ENCODE measurements at places on chromosomes 1 and 21.
A peak's percentile ranks its signal among the peaks of the same experiment; 100 is the strongest.

DNA sequence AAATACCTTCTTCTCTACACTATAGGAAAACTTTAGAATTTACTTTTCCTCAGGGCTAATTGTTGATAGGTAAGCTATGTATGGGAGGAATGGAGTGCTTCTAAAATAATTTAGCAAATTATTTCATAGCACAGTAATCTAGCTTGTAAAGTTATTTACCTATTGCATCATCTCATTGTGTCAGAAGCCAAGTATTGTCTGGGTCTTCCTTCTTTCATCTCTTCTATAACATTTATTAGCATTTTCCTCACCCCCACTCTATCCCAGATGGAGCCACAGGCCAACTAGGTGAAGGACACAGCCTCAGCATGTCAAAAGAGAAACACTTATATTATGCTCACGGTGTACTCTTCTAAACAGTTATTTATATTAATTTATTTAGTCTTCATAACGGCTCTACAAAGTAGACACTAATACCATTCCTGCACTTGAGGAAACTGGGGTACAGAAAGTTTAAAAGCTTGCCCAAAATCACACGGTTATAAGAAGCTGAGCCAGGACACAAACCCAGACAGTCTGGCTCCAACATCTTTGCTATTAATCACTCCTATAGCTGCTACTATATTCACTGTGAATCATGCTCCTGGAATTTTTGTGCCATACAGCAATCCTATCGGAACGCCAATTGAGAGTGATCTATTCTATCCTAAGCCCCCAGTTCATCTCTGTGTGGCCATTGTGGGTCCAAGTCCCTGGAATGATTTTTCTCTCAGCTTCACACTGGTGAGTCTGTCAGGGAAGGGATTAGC lies 43.1 kb downstream of the OR10J5 start:
- no peak for DNase-seq

DNA sequence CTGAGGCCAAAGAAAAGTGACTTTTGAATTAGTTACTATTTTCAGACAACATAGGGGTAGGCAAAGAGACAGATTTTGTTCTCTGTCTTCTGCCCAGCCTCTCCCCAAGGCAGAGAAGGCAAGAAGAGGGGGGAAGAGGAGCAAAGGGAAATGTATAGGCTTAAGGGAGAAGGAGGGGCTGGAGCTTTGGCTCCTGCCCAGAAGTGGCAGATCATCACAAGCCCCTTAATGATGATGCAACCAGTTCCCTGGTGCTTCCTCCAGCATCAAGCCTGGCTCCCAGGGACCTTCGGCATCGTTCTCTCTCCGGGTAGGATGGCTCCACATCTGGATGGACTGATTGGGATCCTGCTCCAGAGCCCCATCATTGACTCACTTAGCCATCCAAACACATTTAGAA lies 112.8 kb downstream of the KCND3 start:
- DNase-seq: no peak

DNA sequence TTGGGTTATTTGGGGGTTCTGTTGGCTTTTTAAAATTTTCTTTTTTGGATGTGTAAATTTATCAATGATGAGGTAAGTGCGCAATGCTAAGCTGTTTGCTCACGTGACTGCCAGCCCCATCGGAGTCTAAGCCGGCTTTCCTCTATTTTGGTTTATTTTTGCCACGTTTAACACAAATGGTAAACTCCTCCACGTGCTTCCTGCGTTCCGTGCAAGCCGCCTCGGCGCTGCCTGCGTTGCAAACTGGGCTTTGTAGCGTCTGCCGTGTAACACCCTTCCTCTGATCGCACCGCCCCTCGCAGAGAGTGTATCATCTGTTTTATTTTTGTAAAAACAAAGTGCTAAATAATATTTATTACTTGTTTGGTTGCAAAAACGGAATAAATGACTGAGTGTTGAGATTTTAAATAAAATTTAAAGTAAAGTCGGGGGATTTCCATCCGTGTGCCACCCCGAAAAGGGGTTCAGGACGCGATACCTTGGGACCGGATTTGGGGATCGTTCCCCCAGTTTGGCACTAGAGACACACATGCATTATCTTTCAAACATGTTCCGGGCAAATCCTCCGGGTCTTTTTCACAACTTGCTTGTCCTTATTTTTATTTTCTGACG lies 3.1 kb downstream of the OLIG2 start:
- DNase-seq: no peak

GRCh38 chr21:42455196-42455595 lies 40.8 kb downstream of the RSPH1 start:
- no peak for DNase-seq

DNA sequence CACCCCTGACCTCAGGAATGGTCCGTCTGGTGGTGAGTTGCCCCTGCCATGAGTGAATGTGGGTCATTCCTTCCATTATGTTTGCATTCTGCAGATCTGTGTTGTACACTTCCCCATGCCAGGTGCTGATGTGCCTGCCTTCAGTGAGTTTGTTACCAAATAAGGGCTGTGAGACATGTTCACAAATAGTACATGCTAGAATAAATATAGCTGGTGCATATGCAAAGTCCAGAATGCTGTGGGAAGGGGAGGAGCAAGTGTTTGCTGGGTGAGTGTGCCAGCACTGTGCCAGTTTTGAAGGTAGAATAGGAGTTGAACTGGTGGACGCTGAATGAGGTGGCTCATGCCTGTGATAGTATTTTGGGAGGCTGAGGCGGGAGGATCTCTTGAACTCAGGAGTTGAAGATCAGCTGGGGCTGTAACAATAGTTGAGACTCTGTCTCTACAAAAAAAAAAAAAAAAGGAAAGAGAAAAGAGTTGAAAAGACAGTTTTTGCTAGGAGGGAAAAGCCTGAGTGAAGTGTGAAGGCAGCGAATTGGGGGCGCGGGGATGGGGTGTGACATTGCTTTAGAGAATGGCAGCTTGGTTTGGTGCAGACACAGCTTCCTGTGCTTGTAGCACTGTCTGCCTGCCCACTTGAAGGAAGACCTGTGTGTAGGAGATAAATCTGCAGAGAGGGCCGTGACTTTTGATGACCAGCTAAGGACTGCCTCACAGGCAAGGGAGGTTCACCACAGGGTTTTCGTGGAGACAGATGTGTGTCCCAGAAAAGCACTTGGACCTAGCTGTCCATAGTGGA lies 61.1 kb downstream of the LGR6 start:
- no peak for DNase-seq

DNA sequence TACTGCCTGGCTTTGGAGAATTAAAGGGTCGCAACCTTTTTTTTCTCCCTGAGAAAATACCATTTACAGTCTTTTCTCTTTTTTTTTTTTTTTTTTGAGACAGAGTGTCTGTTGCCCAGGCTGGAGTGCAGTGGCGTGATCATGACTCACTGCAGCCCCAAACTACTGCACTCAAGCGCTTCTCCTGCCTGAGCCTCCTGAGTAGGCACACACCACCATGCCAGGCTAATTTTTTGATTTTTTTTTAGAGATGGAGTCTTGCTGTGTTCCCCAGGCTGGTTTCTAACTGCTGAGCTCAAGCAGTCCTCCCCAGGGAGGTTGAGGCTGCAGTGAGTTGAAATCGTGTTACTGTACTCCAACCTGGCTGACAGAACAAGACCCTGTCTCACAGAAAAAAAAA lies 24.6 kb downstream of the UBE4B start:
- DNase-seq: no peak

- DNase-seq: no peak
Observed at GRCh38 chr1:7398982-7399381, 372.1 kb upstream of the VAMP3 start.

GRCh38 chr21:31346256-31346821 lies 2.3 kb upstream of the TIAM1 start:
- no peak for DNase-seq

- DNase-seq: peak; percentile 72
Observed at GRCh38 chr1:150922519-150922975, 3.6 kb upstream of the SETDB1 start.

GRCh38 chr1:71921935-71922559 lies 360.3 kb downstream of the NEGR1 start:
- no peak for DNase-seq

DNA sequence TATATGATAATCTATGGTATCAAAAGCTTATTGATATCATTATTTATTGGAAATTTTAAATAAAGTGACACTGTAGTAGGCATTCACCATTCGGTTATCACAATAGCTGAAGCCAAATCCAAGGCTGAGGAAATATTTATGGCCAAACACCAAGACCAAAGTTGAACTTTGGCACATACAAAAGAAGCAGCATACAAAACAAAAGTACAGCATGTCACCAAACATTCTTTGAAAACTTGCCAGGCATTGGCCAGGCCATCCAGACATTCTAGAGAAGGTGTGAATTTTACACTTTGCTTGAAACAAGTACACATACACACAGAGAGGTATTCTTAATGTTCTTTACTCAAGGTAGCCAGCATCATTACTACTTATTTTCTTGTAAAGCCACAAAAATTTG lies 544.4 kb upstream of the CXADR start:
- DNase-seq: no peak

GRCh38 chr21:17371450-17371849 lies 141.4 kb upstream of the CXADR start:
- no peak for DNase-seq

- no peak for DNase-seq
Observed at GRCh38 chr1:12692967-12693782, 22.7 kb upstream of the AADACL3 start.

Measured in stimulated activated CD8-positive, alpha-beta memory T cell treated with anti-CD3 and anti-CD28 coated beads, Interleukin-15, amount 100 ng/mL, for 4 hours (primary cell).